ENCODE measurements at places on chromosomes 6 and 20. TPM values are rescaled to one million over a fixed set of nuclear protein-coding genes. Genes with fewer than 3 reads are reported as not detected.

GRCh38 chr6:106522562-106523250, 106.6 kb downstream of the RTN4IP1 start:
- DNase-seq = no peak

- DNase-seq = no peak
Observed at GRCh38 chr20:20134941-20135575, 82.7 kb downstream of the CFAP61 start.

DNA sequence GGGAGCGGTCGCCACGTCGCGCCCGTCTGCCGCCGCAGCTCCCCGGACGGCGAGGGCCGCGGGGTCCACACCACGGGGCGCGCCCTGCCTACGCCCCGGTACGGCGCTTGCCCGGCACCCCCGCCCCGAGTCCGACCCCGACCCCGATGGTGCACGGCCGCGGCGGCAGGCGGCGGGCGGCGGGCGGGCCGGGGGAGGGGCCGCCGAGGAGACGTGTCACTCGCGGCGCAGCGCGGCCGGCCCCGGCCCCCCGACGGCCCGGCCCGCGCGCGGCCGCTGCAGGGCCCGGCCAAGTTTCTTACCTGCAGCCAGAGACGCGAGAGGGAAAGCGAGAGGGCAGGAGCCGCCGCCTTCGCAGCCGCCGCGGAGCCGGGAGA, 328 bp downstream of the RRBP1 start:
- no peak for DNase-seq

DNA sequence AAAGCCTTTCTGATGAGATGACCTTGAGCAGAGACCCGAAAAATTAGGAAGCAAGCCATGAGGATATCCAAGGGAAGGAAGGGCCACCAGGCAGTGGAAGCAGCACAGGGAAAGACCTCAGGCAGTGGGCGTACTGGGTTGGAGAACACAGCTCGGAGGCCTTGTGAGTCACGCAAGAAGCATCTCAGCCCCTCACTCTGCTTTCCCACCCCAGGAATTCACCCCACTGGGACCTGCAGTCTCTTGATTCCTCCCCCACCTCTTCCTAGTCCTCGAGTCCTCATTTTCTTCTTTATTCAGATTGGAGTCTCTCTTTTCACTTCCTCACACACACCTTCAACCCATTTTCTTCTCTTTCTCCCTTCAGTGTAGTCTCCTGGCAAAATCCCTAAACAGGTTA, 27.0 kb downstream of the RPRD1B start:
- DNase-seq = no peak

Gene ADGRF4
- total RNA-seq = not detected

GRCh38 chr6:121504227-121504626, 68.8 kb downstream of the GJA1 start:
- DNase-seq = no peak

- no peak for DNase-seq
Observed at GRCh38 chr6:141669141-141669540, 463.6 kb upstream of the GJE1 start.

Gene FAM83C
- not detected for total RNA-seq

DNA sequence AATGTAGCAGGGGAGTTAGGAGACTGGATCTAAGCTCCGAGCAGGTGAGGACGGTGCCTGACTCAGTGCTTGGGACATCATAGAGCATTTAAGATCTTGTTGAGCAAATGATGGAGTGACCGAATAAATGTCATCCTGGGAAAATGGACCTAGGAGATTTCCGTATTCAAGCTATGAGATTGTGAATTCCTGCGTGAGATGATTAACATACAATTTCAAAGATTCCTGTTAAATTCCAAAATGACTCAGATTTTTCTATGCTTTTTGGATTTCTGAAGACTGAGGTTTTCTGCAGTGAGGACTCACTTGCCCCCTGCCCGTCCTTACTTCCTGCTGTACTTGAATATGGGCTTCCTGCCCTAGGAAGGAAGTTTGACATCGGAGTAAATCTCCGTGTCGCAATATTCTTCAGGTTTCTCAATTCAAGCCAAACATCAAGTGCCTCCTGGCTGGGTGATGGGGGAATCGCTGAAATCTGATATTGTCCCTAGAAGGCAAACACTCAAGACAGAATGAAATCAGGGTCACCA, 5.2 kb downstream of the SYTL3 start:
- DNase-seq = no peak

- DNase-seq = no peak
Observed at GRCh38 chr20:3461911-3462677, 8.7 kb upstream of the ATRN start.

DNA sequence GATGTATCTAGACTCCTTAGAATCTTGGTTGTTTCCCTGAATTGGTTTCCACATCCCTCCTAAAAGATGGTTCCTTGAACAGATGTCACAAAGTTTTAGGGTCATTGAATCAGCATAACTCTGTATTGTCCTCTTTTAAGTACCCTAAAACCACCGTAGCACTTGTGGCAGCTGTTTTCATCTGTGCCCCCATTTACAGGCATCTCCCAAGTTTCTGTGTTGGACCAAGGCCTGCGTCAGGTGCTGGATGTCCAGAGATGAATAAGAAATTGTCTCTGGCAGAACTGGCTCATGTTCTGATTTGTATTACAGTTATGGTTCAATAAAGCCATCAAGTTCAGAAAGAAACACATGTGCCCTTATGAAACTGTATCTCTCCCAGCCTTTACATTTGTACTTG, 48.3 kb downstream of the CTNNBL1 start:
- no peak for DNase-seq

DNA sequence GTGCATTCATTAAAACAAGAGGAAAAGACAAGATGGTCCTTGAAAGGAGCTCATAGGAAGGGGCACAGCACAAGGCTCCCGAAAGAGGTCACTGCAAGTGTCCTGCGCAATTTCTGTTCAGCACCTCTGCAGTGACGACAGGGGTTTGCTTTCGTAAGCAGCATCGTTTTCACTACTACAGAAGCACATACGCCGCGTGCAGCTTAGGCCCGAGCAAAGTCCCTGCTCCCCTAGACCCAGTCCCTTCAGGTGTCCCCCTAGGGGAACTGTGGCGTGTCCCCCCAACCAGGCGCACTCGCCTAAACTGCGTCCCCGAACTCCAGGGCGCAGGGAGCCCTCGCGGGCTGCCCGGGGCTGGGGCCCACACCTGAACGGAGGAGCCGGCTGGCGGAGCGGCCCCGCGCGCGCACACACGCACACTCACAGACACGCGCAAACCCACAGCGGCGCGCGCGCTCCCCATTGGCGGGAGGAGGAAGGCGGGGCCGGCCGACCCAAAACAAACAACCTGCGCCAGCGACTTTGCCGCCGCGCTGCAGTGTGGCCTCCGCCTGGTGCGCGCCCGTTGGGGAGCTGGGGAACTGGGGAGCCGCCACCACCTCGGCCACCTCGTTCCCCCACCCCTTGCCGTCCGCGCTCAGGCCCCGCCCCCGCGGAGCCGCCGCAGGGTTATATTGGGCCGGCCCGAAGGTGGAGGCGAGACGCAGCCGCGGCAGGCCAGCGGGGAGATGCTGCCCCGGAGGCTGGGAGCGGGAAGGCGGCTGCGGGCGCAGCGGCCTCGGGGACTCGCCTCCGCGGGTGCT, at the start of gene FOXQ1:
Gene FOXQ1, plus strand, starts transcription at position 699 of the 803 bp plus-strand sequence. CDS start 607 bp downstream, outside the sequence.
- no peak for DNase-seq

Gene XKR7
- not detected for total RNA-seq

- DNase-seq = no peak
Observed at GRCh38 chr6:142262231-142262630, 39.6 kb upstream of the ADGRG6 start.

DNA sequence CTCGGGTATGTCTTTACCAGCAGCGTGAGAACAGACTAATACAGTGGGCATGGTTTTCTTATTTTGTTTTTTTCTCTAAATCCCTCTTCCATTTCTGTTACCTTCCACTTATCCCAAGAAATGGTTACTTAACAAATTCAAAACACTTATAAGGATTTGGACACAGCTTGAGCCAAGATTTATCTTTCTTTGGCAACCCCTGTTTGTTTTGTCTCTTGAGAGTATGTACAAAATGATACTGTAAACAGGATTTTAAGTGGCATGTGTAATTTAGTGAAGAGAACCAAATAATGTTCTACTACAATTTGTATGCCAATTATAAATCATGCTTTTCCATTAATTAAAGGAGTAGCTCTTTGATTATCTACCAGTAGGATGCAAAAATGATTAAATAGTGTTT, 51.4 kb downstream of the PPP1R14C start:
- no peak for DNase-seq

DNA sequence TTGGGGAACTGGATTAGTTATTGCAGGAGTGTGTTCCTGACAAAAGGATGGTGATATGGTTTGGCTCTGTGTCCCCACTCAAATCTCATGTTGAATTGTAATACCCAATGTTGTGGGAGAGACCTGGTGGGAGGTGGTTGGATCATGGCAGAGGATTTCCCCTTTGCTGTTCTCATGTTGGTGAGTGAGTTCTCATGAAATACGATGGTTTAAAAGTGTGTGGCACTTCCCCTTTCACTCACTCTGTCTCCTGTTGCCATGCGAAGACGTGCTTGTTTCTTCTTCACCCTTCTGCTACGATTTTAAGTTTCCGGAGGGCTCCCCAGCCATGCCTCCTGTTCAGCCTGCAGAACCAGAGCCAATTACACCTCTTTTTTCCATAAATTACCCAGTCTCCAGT, 16.2 kb upstream of the TREM1 start:
- no peak for DNase-seq

DNA sequence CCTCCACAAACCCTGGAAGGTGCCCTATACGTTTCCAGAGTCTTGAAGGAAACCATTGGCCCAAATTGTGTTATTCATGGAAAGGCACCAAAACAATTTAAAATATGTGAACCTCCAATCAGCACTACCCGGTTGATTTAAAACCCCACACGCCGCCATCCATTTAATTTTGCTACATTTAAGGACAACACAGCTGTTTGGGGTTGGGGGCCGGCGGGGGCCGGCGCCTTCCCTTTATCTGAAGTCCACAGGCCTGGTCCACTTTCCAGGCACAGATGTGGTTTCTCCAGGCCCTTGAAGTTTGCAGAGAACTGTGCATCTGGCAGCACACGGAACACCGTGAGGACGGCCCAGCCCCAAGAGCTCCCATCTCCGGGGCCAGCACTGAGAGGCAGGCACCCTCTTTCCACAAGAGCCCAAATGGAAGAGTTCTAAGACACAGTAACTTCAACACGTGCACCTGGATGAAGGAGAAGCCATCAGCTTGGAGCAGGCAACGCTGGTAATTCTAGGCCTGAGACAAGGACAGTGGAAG, 16.8 kb upstream of the FRMD1 start:
- DNase-seq = no peak

Gene PSORS1C2
- not detected for total RNA-seq

DNA sequence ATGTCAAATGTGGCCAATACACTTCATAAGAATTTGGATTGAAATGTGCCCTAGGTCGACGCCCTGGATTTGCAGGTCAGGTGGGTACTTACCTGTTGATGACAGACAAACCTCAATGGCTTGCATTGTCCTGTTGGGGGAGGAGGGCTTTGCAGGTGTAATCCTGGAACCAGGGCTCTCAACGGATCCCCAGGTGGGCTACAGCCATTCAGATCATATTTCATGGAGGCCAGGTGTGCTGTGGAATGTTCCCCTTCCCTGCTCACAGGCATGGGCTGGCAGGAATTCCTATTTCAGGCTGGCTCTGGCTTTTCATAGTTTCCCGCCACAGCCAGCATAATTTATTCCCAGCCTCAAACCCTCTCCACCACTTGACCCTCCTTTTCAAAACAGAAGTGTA, 254.7 kb downstream of the SMOC2 start:
- no peak for DNase-seq

- DNase-seq = no peak
Observed at GRCh38 chr6:4673861-4674260, 102.3 kb upstream of the CDYL start.

Gene SALL4
- total RNA-seq = 0.08 TPM

DNA sequence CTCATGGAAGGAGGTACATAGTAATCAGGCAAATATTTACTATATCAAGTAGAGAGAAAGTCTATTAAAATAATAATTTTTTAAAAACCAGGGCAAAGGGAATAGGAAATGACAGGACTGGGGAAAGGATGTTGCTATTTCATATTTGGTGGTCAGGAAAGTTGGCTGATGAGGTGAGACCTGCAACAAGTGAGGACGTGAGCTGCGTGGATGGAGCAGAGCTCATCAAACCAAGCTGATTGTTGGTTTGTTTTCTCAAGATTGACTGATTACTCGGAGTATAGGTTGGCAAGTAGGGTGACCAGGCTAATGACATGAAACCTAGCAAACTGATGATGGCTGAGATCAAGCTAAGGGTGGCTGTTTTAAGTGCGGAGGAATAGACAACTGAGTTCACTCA, 6.0 kb downstream of the GJA1 start:
- DNase-seq = no peak

- no peak for DNase-seq
Observed at GRCh38 chr20:16539280-16540021, 33.8 kb downstream of the KIF16B start.

Gene RNF182
- total RNA-seq = not detected
